Activated naive CD4-positive, alpha-beta T cell (primary cell): ENCODE measurements at places on chromosomes 7 and 10.

DNA sequence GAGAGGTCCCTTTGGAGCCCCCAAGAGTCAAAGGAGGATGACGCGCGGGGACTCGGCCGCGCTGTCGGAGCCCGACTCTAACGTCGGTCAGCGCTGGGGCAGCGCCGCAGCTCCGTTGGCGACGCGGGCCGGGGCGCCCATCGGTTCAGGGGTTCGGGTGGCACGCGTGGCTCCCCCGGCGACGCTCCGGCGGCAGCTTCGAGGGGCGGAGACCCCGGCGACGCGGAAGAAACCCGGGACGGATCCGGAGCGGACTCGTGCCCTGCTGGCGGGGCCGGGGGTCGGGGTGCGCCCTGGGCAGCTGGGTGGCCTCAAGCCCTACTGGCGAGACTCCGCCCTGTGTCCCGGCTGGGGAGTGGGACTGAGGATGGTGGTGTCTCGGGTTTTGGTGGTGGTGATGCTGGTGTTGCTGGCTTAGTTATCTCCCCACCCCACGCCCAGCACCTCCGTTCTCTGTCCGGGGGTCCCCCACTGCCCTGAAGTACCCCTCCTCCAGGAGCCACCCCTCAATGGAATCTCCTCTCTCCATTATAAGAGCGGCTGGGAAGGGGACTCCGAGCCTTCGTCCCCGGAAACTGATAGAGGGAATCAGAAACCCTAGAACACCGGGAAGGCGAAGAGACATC is at the start of gene NAT16:
Gene NAT16, minus strand, starts transcription at position 164 of the 626 bp plus-strand sequence. CDS start 5,486 bp downstream, outside the sequence.
- no peak for DNase-seq

- no peak for DNase-seq
Observed at GRCh38 chr7:2472739-2473138, 3.5 kb downstream of the GRIFIN start.

GRCh38 chr10:86287966-86288579 is 78.5 kb downstream of the GRID1 start:
- DNase-seq = no peak

- DNase-seq = no peak
Observed at GRCh38 chr7:113394856-113395255, 276.5 kb upstream of the SMIM30 start.

DNA sequence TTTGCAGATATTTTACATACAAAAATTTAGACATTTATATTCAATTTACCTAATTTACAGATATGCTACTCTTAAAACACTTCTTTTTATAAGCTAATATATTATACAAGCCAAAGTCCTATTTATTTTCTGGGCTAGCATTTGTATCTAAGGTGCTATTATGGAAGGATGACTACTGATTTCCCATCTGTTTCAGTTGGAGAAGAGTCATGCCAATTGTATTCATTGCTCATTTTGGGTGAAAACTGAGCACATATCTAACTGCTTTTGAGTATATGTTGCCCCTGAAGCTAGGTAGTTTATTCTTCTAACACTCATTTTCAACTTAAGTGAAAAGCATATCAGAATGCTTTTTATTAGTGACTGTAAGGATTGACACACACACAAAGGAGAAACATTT is 172.9 kb downstream of the CDK14 start:
- DNase-seq = no peak

DNA sequence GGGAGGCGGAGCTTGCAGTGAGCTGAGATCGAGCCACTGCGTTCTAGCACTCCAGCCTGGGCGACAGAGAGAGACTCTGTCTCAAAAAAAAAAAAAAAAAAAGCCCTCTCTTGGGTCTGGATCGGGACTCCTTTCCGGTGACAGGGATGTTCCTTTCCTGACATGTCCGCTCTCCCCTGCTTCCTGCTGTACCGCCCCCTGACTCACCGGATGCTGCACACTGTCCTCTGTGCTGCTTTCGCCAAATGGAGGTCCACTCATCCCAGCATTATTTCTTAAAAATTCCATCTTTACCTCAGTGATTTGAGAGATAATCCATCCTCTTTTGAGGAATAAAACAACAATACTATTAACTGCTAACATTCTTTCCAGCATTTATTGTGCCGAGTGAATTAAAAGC is 113.8 kb upstream of the EEPD1 start:
- no peak for DNase-seq

- DNase-seq = peak; percentile 44
Observed at GRCh38 chr7:149624006-149624405, 126.4 kb upstream of the ZNF746 start.

- DNase-seq = no peak
Observed at GRCh38 chr7:84783141-84783778, 403.6 kb downstream of the SEMA3D start.

GRCh38 chr10:106997721-106998120 is 166.8 kb downstream of the SORCS1 start:
- DNase-seq = no peak

DNA sequence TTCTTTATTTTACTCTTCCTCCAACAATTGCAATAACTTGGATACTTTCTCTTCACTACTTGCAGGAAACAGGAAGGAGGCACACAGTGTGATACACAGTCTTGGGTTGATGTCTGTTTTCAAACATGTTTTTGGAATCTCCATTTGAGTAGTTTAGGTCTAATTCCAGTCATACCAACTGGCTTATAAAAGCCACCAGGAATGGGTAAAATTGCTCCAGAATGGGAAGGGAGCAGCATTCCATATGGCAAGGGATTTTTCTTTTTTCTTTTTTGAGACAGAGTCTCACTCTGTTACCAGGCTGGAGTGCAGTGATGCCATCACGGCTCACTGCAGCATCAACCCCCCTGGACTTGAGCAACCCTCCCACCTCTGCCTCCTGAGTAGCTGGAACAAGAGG is 545.1 kb upstream of the GALNT17 start:
- no peak for DNase-seq

DNA sequence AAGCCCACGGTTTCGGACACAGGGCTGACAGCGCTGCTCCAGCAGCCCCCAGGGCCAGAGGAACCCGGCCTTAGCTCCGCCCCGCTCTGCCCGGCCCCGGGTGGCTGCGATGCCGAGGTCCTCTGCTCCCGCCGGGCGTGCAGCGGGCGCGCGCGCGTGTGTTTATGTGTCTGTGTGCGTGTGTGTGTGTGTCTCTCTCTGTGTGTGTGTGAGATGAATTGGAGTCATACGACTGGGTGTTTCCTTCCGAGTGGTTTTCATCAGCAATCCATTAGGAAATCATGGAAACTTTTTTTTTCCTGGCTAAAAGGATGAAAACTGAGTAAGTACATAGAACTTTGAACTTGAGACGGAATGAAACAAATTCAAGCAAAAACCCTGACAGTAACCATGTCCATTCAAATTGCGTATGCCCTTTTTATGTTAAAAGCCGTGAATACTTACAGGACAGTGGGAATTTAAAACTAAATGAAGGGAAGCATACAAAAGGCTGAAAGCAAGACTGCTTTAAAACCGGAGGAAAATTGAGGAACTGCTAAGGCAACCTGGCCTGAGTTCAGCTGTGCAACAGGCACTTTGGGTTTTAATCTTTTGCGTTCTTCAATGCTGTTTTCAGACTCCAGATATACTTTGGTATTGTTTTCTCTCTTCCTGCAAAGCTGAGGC is at the start of gene CPED1:
Gene CPED1, plus strand, starts transcription at position 121 of the 666 bp plus-strand sequence. CDS start 911 bp downstream, outside the sequence.
- DNase-seq = no peak

GRCh38 chr7:38685851-38686250 is 54.7 kb upstream of the AMPH start:
- DNase-seq = no peak

DNA sequence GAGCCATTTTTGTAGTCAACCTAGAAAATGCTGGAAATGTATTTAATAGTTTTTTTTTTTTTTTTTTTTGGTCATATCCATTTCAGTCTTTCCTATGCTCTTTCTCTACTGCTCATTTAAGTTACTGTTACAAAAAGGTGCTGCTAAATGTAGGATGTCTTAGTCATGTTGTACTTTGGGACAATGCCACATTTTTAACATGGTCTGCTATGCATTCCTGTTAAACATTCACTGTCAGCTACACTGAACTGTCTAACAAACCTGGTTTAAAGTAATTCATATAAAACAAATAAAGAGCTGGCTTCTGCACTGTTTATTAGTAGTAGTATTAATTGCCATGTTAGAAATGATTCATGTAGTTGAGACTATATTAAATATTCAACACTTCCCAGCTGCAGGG is 108.6 kb downstream of the NSUN6 start:
- no peak for DNase-seq

GRCh38 chr7:4702961-4703512 is 20.9 kb downstream of the FOXK1 start:
- DNase-seq = no peak

- DNase-seq = no peak
Observed at GRCh38 chr10:110503528-110504110, 5.9 kb downstream of the DUSP5 start.

DNA sequence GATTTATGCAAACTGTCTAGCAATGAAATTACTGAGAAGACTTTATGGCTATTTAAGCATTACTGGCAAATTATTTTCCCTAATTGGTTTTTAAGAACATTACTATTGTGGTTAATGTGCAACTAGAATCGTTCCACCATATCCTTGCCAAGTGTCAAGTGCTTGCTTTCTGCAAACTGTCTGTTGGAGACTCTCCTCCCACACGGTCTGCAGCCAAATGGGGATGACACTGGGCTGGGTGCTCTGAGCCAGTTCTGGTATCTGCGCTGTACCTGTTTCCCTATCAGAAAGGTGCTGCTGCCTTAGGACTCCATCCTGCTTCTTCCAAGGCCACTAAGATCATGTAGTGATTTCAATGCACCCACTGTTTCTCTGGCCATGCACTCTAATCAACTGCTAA is 110.4 kb downstream of the RAMP3 start:
- DNase-seq = no peak

GRCh38 chr7:138228119-138228518 is 151.9 kb downstream of the AKR1D1 start:
- DNase-seq = no peak

- DNase-seq = no peak
Observed at GRCh38 chr10:111482621-111483216, 405.9 kb downstream of the ADRA2A start.

DNA sequence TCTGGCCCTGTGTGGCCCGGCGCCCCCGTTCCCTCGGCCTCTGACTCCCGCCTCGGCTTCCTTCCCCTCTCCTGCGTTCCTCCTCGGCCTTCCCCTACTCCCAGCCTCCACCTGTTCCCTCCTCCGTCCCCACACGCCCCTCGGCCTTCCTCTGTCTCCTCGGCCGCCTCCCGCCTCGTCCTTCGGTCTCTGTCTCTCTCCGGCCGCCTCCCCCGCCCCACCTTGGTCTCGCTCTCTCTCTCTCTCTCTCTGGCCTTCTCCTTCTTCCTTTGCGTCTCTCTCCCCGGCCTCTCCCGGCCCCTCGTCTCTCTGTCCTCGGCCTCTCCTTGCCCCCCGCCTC is 588 bp downstream of the GET4 start:
- DNase-seq = no peak

GRCh38 chr10:63094405-63094804 is 38.7 kb upstream of the NRBF2 start:
- no peak for DNase-seq

GRCh38 chr10:67735430-67735829 is 39.4 kb upstream of the CTNNA3 start:
- DNase-seq = no peak

- no peak for DNase-seq
Observed at GRCh38 chr7:28546067-28546466, 133.7 kb downstream of the CREB5 start.

- no peak for DNase-seq
Observed at GRCh38 chr10:131695496-131696165, 205.2 kb upstream of the PPP2R2D start.

DNA sequence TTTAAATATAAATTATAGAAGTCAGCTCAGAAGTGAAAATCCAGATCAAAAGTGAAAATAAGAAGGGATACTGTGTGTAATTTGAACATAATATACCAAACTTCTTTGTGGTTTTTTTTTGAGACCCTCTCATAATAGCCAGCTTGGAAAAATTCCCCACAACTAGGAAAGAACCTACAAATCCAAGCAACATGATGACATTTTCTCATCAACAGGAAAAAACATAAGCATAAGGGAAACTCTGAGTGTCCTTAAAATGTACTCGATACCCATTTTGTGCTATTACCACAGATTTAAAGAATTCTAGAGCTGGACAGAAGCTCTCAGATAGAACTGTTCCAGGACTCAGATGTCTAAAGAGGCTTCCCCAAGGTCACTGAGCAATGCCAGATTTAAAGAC is 214.8 kb upstream of the KLF14 start:
- no peak for DNase-seq

DNA sequence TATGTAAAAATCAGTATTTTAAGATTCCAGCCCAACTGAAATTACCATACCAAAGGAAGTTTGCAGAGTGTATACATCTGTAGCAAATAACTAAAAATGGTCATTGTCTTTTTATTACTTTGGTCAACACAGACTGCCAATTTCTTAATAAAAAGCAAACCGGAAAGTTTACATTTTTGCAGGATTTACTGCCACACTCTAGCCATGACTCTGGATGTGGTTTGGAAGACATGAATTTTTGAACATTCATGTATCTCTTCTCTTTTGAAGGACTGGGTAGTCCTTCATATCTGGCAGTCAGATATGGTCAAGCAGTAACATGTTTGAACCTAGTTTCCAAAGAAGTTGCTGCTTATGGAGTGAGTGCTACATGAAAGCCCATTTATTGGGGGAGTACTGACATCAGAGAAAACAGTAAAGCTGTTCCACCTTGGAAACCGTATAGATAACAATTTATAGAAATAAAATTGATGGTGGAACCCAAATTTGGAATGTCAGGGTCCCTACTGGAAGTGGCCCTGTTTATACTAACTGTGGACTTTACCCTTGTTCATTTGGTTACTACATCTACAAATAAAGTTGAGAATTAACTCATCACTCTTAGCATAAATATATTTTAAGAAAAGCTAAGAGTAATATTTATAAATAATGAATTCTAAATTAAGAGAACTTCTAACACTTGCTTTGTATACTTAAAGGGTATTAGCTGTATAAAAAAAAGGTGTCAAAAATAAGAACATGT is 84.6 kb downstream of the ZMYND11 start:
- DNase-seq = no peak

GRCh38 chr10:98267894-98268693 is at the start of gene LOXL4:
Gene LOXL4, minus strand, starts transcription at chr10:98268194. Its CDS starts 5,175 bp downstream, at chr10:98263019.
- no peak for DNase-seq

GRCh38 chr10:13483951-13484350 is 44.9 kb downstream of the BEND7 start:
- DNase-seq = no peak
